ENCODE measurements at places on chromosomes 7 and 10. TPM values are rescaled to one million over a fixed set of nuclear protein-coding genes. Genes with fewer than 3 reads are reported as not detected.

The OPALIN gene
- total RNA-seq = not detected

The EBF3 gene
- not detected for total RNA-seq

The COL28A1 gene
- not detected for total RNA-seq

The TMEM196 gene
- not detected for total RNA-seq

The PCLO gene
- total RNA-seq = not detected

Data from T-helper 2 cell treated with Interferon-gamma antibody and Interleukin-4, amounts not matched to agents 100 ng/mL and 5 ng/mL, for 36 hours (primary cell).